ENCODE measurements at places on chromosomes 3 and 15.

DNA sequence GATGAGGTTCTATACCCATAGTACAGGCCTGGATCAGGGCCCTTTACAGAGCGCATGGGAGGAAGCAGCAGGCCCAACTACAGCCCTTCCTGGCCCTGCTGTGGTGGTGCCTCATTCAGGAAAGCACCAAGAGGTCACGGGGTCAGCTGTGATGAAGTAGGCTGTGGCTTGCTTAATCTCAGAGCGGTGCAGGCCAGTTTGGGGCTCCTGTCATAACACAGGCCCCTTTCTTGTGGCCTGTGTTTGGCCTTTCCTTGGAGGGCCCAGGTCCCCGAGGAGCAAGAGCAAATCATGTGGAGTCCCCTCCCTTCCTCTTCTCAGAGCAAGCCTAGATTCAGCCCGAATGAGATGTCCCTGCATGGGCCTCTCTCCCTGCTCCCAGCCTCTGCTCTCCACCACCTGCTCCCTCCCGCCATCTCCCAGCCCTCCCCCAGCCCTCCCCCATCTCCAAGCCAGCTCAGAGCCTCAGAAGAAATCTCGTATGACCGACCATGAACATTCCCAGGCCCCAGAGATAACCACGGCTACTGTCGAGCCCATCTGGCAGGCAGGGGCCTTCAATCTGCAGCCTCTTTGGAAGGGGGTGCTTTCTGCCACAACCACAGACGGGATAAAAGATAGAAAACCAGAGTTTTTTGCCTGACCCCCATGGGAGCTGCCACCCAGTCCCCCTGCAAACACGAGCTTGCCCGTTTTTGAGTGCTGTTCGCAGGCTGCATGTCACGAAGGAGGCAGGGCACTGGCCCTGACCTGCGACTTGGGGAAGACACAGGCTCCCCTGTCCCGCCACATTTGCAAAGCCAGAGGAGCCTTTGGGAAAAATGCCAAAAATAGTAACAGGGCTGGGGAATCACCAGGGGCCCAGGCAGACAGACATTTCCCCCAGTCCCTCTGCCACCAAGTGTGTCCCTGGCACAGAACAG is 32.3 kb upstream of the DUSP7 start:
- DNase-seq, result no peak

- no peak for DNase-seq
These were observed 46.4 kb downstream of the POMGNT2 start for GRCh38 chr3:43059456-43059855.

DNA sequence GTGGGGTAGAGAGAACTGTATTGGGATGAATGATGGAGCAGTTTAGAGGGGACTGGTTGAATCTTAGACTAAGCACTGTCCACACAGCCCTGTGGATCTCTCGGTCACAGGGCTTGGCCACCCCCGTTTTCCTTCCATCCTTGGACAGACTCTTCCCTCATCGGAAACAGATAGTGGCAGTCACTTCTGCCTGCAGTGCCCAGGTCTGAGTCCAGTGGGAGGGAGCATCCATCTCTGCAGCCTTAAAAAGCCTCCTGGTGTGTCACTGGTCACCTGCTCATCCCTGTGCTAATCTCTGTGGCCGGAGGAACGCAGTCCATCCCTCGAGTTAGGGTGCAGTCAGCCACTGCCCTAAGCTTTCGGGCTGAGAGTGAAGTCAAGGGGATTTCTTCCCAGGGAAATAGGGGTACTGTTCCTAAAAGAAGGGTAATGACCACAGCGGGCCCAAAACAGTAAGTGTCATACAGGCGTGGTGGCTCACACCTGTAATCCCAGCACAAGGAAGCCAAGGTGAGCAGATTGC is 32.0 kb downstream of the PLA2G4D start:
- no peak for DNase-seq

DNA sequence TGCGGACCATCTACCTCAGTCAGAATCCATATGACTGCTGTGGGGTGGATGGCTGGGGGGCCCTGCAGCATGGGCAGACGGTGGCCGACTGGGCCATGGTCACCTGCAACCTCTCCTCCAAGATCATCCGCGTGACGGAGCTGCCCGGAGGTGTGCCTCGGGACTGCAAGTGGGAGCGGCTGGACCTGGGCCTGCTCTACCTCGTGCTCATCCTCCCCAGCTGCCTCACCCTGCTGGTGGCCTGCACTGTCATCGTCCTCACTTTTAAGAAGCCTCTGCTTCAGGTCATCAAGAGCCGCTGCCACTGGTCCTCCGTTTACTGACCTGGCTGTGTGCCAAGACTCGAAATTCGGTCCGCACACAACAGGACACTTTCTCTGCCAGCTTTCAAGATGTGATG is 21.9 kb downstream of the NRROS start:
- no peak for DNase-seq

GRCh38 chr15:78492872-78493271 is 14.5 kb upstream of the HYKK start:
- DNase-seq, result no peak

DNA sequence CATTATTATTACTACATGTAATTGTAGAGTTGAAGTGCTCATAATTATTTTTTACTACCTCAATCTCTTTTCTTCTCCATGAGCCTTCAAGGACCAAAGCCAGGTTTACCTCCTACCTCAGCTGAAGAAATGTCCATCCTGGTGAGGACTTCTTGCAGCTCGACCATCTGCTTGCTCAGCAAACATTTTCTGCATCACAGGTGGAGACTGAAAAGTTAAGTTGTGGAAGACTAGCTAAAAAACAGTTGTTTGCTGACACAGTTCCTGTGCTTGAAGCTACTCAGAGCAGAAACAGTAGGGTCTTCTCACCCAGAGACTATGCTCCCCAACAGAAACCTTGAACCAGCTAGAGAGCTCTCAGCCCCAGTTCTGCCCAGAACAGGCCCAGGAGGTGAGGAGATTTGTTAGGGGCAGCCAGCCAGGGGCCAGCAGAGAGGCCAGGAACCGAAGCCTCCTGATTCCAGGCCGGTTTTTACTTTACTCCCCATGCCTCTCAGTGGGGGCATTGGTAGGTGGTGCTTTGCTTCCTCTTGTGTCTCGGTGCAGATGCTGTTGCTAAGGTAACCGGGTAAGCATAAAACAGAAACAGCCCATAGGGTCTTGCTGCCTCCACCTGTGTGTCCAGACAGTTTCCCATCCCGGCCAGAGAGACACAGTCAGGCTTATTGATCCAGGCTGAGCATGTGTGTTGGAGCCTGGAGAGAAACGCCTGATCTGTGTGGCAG is 54.9 kb downstream of the CCNL1 start:
- DNase-seq, result no peak

- no peak for DNase-seq
These were observed 1.5 kb upstream of the TM4SF19 start for GRCh38 chr3:196339493-196340254.

DNA sequence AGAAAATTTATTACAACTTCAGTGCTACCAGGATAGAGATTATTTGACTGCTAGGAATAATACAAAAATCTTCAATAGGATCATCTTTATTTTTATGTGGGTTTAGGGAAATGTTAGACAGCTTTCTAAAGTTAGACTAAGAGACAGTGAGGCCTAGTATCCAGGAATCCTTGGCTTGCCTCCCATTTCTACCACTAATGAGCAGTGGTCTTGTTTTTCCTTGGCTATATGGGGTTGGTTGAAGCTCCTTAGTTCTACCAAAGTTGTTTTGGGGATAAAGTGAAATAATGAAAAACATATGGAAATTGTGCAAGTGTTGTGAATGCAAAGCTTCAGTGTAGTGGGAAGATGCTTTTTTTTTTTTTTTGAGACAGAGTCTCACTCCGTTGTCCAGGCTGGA is 16.8 kb downstream of the AP4E1 start:
- no peak for DNase-seq

DNA sequence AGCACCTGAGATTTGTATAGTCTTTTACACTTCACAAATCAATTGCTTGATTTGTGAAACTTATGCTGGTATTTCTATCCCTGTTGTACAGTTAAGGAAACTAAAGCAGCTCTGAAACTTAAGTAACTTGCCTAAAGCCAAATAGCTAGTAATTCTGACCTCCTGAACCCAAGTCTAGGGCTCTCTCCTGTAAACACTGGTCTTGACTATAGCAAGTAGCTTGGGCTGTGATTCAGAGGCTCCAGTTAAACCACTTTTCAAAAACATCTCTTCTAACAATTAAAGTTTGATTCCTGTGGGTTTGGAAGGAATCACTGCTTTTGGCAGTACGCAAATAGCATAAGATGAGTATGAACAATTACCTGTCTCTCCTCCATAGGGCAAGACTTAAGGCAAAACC is 18.5 kb upstream of the CMTM8 start:
- no peak for DNase-seq

GRCh38 chr3:23859012-23859743 is 53.4 kb downstream of the UBE2E1 start:
- no peak for DNase-seq

DNA sequence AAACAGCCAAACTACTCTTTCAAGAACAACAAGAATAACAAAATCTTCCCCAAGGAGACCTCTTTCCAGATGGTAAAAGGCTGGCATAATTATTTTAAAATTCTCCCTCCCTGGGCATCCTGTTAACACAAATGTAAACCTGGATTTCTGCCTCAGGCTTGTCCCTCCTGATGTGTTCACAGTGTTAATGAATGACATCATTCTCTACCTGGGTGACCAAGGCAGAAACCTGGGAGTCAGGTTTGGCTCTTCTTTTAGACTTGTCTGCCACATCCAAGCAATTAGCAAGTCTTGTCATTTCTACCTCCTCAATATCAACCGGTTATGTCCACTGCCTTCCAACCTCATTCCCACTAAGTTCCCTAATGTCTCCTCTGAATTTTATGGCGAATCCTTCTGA is 368.7 kb upstream of the TBL1XR1 start:
- no peak for DNase-seq

GRCh38 chr15:96237002-96237401 is 93.5 kb upstream of the NR2F2 start:
- DNase-seq, result no peak

- no peak for DNase-seq
These were observed 749 bp downstream of the RAB8B start for GRCh38 chr15:63189941-63190768.

GRCh38 chr3:156145866-156146265 is 25.5 kb downstream of the KCNAB1 start:
- DNase-seq, result no peak

- no peak for DNase-seq
These were observed 40.4 kb upstream of the PXYLP1 start for GRCh38 chr3:141191097-141191749.

GRCh38 chr3:197590313-197590962 is 34.7 kb upstream of the BDH1 start:
- no peak for DNase-seq

DNA sequence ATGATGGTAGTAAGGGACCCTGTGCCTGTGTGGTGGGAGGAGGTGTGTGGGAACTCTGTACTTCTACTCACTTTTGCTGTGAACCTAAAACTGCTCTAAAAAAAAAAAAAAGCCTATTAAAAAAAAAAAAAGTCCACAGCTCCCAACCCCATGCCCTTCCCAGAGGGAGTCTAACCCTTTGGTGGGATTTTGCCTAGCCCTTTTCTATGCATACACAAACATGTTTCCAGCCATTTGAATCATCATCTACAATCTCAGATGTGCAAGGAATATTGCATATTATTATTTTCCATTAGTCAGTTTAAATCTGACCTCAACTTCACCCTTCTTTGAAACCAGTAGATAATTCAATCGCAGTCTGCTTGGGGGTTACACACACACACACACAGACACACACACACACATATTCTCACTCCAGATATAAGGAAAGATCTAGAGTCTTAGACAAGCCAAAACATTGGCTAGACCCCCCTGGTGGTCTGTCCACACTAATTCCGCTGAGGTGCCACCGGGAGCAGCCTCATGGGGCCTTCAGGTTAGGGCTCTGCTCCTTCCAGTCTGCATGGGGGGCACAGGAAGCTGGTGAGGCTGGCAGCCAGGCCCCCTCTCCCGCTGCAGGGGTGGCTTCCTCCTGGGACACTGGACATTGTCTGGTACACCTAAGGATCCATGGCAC is 75.5 kb upstream of the NR2E3 start:
- DNase-seq, result no peak

DNA sequence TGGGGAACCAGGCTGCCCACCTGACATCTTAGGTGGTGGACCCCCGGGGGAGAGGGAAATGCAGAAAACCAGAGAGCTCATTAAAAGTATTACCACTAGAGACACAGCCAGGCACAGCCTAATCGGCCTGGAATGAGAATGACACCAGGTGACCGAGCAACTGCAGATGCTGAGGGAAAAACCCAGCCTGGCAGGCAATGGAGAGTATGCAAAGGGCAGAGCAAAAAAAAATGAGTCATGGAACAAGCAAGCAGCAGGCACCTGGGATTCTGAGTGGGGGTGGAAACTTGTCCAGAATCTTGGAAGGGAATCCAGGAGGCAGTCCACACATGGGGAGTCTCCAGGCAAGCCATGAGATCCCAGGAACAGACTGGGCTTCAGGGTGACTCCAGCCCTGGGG is 183.7 kb upstream of the LRRN1 start:
- no peak for DNase-seq

GRCh38 chr3:23302271-23302670 is 99.1 kb downstream of the UBE2E2 start:
- DNase-seq, result no peak
